Head of caudate nucleus (tissue), 42 donors: ENCODE measurements at places on chromosomes 6 and 20.
A peak's percentile ranks its signal among the peaks of the same experiment; 100 is the strongest.

GRCh38 chr6:111812060-111813038 lies 60.9 kb downstream of the FYN start:
- no peak for DNase-seq

DNA sequence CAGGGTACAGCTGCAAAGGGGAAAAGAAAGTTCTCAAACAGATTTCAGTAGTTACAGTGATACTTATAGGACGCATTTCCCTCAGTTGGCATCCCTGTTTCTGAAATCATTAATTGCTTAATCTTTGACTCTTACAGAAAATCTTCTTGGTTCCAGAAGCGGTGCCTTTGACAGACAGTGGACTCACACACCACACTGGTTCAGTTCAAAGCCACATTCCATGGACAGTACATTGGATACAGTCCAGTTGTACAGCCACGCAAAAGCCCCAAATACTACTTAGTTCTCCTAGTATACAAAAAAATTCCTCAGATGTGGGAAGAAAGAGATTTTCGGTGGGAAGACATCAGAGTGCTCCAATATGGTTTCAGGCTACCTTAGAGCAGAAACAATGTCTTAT lies 460.4 kb downstream of the PRKN start:
- DNase-seq, result no peak

DNA sequence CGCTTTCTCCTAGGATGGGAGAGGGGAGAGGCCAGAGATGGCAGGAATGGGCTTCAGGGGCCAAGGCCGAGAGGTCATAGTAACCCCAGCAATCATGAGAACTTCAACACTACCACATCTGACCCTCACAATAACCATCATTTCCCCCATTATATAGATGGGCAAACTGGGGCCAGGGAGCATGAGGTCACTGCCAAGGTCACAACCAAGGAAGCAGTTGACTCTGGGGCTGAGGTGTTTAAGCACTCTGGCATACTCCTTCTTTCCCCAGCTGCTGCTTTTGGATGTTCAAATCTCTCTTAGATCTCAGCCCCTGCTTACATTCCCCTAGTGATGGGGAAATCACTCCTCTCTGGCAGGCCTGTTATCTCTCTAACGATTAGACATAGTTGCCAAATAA lies 39.6 kb downstream of the CDH22 start:
- DNase-seq, result no peak

DNA sequence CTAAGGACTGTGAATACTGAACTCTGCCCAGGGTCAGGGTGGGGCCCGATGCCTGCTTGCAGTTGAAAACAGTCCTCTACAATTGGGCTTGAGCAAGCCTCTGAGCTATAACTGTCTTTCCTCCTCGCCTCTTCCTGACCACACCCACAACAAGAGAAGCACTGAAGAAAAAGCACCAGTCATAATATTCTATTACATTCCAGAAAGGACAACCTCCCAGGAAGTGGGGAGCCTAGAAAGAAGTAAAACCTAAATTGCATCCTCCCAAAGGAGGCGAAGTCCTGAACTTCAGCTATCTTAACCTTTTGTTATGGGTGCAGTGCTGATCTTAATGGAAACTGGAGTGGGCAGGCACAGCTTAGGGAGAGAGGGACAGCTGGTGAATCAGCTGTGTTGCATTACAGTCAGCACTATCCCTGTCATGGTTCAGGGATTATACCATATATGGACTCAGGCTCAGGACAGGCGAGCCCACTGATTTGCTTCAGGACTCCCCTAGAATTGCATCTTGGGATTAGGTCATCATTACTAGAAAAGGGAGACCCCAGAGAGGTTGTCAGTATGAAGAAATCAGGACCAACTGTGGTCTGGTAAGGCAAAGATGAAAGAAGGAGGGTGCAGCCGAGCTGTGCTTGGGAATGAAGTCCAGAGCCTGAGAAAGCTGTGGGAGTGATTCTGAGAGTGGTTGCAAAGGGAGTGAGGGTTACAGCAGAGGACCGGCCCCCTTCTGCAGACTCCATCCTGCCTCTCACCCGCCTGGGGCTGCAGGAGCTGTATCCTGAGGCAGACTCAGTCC lies 18.3 kb upstream of the TRAM2 start:
- DNase-seq, result no peak

GRCh38 chr20:63658749-63659187 lies 656 bp downstream of the RTEL1 start:
- DNase-seq, result peak; percentile 67

DNA sequence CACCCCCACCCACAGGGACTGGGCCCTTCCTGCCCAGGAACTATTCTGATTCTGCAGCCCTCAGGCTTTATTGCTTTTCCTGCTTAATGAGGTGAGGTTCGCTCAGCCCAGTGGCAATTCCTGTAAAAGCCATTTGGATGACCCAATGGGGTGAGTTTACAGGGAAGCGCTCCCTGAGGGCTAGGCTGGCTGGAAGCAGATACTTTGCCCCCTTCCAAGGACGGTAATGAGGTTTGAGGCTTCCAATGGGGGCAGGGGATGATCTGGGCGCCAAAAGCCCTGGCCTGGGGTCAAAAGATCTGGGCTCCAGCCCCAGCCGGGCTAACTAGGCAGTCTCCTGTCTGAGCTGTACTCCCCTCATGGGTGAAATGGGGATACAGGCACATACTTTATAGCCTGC lies 41.8 kb downstream of the RIPOR3 start:
- DNase-seq, result no peak

DNA sequence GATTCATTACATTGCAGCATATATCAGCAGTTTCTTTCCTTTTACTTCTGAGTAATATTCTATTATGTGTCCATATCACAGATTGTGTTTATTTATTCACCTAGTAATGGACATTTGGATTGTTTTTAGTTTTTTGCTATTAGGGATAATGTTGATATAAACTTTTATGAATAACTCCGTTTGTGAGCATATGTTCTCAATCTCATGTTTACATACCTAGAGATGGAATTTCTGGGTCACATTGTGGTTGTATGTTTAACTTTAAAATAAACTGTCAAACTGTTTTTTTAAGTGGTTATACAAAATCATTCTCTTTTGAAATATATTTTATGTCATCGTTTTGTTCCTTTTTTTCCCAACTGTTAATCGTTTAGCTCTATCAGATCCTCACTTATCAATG lies 311.6 kb downstream of the MMUT start:
- no peak for DNase-seq

- no peak for DNase-seq
Measured at GRCh38 chr6:39197521-39197920, 31.8 kb downstream of the KCNK5 start.

DNA sequence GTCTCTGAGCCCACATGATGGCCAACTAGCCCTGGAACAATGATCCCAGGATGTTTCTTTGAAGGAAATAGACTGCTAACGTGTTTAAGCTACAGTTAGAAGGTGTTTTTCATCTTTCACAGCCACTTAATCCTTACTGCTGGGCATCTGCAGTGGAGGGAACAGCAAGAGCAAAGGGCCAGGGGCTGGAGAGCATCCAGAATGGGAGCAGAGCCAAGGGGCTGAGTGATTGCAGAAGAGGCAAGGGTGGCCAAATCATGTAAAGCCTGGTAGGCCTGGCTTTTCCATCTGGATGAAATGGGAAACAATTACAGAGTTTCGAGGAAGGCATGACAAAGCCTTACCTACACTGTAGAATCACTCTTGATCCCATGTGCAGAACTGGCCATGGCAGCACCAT lies 18.7 kb upstream of the LAMP5 start:
- no peak for DNase-seq

- no peak for DNase-seq
Measured at GRCh38 chr6:147381712-147382111, 126.8 kb upstream of the SAMD5 start.

DNA sequence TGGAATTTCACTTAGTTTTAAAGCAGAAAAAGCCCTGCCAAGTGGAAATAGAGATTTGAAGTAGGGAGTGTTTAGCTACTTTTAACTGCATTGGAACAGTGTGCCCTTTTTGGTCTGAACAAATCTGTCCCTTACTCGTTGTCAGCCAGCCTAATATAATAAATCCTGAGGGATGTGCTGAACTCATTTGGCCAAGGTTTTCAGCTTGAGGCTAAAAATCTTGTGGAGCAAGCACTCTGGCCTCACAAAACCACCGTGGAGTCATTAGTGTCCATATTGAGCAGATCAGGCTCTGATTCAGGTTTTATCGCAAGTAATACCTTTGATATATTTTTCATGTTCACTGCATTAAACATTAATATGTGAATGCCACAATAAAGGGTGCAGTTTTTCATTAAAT lies 383.5 kb downstream of the FRK start:
- no peak for DNase-seq

DNA sequence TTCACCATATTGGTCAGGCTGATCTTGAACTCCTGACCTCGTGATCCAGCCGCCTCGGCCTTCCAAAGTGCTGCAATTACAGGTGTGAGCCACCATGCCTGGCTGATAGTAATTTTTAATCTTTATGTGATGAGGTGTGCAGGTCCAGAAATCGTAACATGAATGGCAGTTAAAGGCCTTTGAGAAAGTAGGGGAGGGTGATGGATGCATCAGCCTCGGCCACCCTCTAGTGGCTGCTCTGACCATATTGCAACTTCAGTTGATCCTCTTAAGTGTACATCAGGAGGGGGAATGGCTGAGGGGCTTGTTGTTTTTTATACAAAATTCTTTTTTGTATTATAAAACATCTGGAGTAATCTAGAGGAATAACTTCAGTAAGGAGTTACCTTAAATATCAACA lies 193.0 kb downstream of the ZFAND3 start:
- DNase-seq, result peak; percentile 24

- DNase-seq, result no peak
Measured at GRCh38 chr6:11384531-11385309, 152.3 kb upstream of the NEDD9 start.

DNA sequence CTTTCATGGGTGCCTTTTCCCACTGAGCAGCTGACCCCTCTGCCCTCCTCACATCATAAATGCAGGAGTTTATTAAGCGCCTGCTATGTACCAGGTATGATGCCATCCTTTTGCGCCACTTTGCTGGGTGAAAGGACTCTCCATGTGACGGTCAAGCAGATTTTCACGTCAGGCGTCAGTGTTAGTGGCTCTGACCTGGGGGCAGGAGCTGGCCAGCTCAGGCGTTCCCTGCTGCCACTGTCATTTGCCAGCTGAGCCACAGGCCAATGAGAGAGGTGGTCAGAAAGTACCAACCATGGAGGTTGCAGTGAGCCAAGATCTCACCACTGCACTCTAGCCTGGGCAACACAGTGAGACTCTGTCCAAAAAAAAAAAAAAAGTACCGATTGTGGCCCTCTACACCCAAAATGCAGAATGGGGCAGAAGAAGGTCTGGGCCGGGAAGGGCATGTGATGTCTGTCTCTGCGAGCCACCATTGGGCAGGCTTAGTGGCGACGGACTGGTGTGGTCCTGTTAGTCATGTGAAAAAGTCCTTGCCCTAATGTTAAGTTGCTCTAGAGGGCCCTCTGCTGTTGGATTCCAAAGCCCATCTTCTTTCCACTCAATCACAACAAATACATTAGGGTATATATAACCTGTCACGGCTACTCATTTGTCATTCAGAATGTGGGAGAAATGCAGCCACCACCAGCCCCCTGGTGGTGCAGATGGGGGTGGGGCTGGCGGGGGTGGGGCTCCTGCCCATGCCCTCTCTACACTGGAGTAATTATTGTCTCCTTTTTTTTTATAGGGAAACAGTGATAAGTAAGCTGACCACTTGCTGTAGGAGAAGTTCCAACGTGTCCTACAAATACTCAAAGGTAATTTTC lies 18.4 kb upstream of the SLC22A1 start:
- no peak for DNase-seq

DNA sequence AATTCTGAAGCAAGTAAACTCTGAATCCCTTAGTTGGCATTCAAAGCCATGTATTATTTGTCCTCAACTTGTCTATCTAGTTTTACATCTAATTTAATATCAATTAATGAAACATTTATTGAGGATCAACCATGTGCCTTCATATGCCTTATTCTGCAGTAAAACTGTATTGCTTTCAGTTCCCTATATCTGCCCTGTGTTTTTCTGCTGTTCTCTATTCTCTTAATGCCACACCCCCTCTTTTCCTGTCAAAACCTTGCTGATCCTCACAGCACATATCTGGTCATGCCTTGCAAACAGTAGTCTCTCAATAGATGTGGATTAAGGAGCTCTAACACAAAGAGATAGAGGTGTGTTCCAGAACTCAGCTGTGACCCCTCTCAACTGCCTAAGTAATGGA lies 2.0 kb downstream of the FIG4 start:
- DNase-seq, result no peak

DNA sequence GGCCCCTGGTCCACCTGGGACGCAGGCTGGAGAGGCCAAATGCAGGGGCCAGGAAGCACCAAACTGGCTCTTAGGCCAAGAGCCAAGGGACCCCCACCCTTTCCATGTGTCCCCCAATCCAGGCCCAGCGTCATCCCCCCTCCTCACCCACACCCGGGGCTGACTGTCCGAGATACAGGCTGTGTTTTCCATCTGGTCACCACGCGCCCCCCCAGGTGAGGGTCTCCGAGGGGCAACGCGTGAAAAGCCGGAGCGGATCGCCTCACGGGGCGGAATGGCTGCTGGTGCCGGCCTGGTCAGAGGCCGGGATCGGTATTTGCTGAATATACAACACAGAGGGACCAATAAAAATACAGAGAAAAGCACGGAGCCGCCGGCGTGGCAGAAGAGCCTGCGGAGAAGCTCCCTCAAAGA lies 5.2 kb upstream of the ABHD16B start:
- DNase-seq, result no peak

GRCh38 chr6:31826793-31827285 lies 699 bp upstream of the HSPA1B start:
- no peak for DNase-seq

DNA sequence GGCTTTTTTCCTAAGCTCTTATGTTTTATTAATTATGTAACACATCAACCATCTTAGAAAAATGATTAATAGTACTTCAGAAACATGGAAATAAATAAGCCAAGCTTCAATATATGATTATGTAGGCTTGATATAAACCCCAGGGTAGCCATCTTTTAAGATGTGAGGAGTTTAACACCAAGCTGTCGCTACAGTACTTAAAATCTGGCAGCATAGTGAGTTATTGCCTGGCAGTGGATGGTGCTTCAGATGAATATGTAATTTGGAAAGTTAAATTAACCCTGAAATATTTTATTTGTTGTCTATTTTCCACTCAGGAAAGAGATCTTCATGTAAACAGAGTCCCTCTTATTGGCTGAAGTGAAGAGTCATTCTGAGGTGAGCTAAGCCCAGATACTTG lies 339.0 kb upstream of the ZFP64 start:
- no peak for DNase-seq

- no peak for DNase-seq
Measured at GRCh38 chr6:17431581-17431980, 38.2 kb downstream of the CAP2 start.

DNA sequence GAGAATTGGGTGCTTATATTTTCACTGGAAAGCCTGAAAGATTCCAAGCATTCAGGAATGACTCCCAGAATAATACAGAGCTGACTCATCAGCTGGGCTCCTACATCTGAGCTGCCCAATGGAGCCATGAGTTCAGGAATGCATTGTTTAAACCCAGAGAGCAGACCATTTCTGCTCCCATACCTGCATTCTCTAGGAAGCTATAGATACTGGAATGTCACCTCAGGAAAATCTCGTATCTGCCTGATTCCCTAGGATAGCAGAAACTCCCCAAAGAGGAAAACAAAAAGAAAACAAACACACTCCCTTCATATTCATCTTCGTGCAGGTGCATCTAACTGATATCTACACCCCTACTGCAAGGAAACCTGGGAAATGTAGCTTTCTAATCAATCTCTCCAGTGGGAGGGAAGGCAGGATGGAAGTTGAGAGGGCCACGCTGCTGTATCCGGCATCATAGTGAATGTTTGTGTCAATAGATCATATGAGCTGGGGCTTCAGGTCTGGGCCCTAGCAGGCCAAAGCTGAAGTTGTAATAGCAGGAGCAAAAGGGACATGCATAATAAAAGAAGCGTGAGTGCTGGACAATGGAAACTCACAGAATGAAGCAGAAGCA lies 8.2 kb upstream of the SLC2A12 start:
- no peak for DNase-seq
